Esophagus muscularis mucosa (tissue), 4 donors: ENCODE measurements at places on chromosomes 1 and 21. TPM values are rescaled to one million over a fixed set of nuclear protein-coding genes. Genes with fewer than 3 reads are reported as not detected.

Gene PRDM16
- total RNA-seq: 2.8 TPM

Gene ATP1A4
- not detected for total RNA-seq

Gene GTF2B
- 22.4 TPM for total RNA-seq

Gene ZNF678
- 5.5 TPM for total RNA-seq

Gene RGS13
- total RNA-seq: 2.5 TPM

Gene APOBEC4
- total RNA-seq: not detected

Gene CFAP74
- total RNA-seq: not detected

Gene CFAP45
- 0.17 TPM for total RNA-seq

Gene ANGPTL7
- 6.3 TPM for total RNA-seq

Gene IFFO2
- 12.7 TPM for total RNA-seq

Gene DNAI4
- 5.8 TPM for total RNA-seq

Gene TPTE
- total RNA-seq: not detected

Gene SNAPIN
- 60.7 TPM for total RNA-seq

Gene CRNN
- total RNA-seq: not detected

Gene SHE
- 17.0 TPM for total RNA-seq

Gene SPRR1A
- not detected for total RNA-seq

Gene SPRR1B
- total RNA-seq: not detected

Gene OR2L13
- total RNA-seq: not detected
